ENCODE measurements at places on chromosomes 4 and X. TPM values are rescaled to one million over a fixed set of nuclear protein-coding genes. Genes with fewer than 3 reads are reported as not detected.

Gene DUSP9
- total RNA-seq, result not detected

Gene HSFX4
- not detected for total RNA-seq

Gene ARL9
- total RNA-seq, result not detected

Gene PLP1
- total RNA-seq, result 0.59 TPM

Gene NAA11
- total RNA-seq, result not detected

Gene UGT8
- 1.2 TPM for total RNA-seq

Gene AFM
- total RNA-seq, result not detected

Gene CLDN2
- not detected for total RNA-seq

DNA sequence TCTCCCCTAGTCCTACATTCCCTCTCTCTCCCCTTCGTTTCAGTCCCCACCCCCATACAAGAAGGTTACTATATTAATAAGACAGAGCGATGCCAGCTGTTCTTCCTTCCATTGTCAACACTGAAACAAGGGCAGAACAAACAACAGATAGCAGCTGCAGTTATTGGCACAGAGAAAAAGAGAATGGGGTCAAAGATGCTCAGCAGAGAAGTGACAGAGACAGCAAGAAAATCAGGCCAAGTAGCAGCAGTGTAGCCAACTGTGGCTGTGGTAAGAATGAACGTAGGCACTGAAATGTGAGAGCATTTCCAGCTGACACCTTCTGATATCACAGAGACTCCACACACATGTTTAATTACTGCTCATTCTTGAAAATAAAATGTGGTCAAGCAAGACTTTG, 641.8 kb downstream of the FSTL5 start:
- DNase-seq, result no peak
- no peaks in the 10 kb centered on the region for H3K27me3 ChIP-seq
- H3K4me1 ChIP-seq, result no peaks in the 10 kb centered on the region
- no peak overlapping the region for H3K27ac ChIP-seq
- no peak overlapping the region for H3K4me3 ChIP-seq

- no peaks in the 10 kb centered on the region for H3K27me3 ChIP-seq
- no peaks in the 10 kb centered on the region for H3K4me1 ChIP-seq
- no peak overlapping the region for H3K4me3 ChIP-seq
- H3K27ac ChIP-seq, result no peak overlapping the region
Measured at GRCh38 chrX:149022485-149022884, 482.6 kb downstream of the IDS start.

DNA sequence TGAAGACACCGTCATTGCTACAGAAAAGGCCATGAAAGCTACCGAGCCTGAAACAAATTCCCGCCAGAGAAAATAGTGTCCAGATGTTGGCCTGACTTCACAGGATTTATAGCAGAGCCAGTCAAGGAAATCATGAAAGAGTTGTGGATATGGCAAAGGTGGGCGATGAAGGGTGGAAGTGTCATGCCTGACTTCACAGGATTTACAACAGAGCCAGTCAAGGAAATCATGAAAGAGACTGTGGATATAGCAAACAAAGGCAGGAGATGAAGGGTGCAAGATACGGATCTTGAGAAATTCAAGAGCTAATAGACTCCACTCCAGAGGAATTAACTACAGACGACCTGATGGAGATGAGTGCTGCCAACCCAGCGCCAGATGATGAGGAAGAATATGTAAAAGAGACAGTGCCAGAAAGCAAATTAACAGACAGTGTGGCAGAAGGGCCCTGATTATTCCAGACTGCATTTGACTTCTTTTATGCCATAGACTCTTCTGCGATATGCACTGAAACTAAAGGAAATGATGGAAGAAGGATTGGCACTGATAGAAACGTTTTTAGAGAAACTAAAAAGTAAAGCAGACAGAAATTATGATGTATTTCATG, 17.2 kb downstream of the TRMT44 start:
- H3K4me3 ChIP-seq, result no peak overlapping the region
- no peak overlapping the region for H3K27ac ChIP-seq
- no peaks in the 10 kb centered on the region for H3K27me3 ChIP-seq
- H3K4me1 ChIP-seq, result no peaks in the 10 kb centered on the region
- no peak for DNase-seq
- H3K36me3 ChIP-seq, result peaks cover 93% of the 10 kb centered on the region

DNA sequence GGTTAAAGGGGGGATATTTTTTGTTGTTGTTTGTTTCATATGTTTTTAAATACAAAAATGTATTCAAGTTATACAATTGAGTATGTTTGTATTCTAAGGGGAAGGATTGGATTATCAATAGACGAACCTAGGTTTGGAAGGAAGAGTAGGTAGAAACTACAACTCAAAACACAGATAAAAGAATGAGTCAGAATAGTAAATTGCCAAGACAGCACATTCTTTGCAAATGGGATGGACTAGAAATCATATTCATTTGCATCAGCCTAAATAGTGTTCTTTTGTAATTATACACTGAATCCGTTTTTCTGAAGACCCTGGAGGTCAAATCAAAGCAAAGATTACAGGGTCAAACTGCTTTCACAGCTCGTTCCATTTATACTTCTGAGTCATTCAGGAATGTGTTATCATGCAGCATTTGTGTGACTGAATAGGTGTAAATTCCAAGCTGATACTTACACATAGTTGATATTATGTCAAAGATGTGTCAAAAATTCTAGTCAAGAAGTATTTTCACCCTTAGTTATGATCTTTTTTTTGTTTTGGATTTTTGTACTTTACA, 273.3 kb upstream of the FAT4 start:
- no peak overlapping the region for H3K27ac ChIP-seq
- DNase-seq, result no peak
- H3K4me3 ChIP-seq, result no peak overlapping the region
- H3K4me1 ChIP-seq, result no peaks in the 10 kb centered on the region

- no peaks in the 10 kb centered on the region for H3K27me3 ChIP-seq
- H3K4me1 ChIP-seq, result peaks cover 8% of the 10 kb centered on the region
- no peaks in the 10 kb centered on the region for H3K36me3 ChIP-seq
- DNase-seq, result no peak
Measured at GRCh38 chr4:3349116-3349515, 56.3 kb downstream of the RGS12 start.

DNA sequence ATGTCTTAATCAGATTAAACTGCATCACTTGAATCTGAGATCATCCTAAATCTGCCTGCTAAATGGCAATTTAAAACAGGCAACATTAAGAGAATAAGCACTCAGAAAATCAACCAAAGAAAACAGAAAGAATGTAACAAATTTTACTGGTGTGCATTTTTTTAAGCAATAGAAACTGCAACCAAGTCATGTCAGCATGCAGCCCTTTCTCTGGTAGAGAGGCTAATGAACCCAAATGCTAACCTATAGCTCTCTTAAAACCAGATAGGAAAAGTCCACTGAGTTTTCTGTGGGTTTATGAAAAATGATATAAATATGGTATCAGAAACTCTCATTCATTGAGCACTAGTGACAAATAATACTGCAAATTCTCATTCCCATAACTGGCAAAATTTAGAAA, 35.6 kb downstream of the COL25A1 start:
- H3K4me3 ChIP-seq, result no peak overlapping the region
- H3K27me3 ChIP-seq, result no peaks in the 10 kb centered on the region
